ENCODE measurements at places on chromosomes 2 and 18.

DNA sequence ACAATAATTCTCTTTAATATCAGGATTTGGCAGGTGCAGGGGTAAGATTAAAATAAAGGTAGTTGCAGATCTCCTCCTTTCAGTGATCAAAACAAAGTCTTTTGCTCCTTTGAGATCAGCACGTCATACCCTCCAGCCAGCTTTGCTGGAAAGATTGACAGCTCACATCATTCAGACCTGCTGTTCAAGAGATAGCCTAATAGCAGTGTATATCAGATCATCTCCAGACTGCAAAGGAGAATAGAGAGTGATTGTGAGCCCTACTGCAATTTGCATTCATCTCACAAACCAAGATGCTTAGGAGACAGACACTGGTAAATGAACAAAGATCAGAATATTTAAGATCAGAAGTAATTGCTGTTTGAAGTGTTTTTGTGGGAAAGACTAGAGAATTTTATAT is 135.8 kb upstream of the DSEL start:
- no peak for DNase-seq

DNA sequence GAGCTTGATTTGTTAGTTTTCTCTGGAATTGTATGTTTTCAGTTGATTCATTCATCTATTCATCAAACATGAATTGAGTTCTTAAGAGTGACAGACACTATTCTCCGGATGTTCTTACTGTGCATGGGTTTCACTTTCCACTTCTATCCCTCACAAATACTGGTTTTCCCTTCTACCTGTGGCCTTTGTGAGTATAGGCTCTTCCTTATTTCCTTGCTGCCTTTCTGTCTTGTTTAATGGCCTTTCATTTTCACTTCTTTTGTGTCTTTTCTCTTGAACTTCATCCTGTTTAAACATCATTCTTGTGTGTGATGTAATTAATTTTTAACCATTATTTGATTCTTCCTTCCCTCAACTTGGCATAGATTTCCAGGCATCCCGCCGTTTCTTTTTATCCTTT is 90.7 kb downstream of the CRIM1 start:
- no peak for DNase-seq

- DNase-seq, result no peak
These were observed 78.8 kb upstream of the CAPN13 start for GRCh38 chr2:30886080-30886479.

DNA sequence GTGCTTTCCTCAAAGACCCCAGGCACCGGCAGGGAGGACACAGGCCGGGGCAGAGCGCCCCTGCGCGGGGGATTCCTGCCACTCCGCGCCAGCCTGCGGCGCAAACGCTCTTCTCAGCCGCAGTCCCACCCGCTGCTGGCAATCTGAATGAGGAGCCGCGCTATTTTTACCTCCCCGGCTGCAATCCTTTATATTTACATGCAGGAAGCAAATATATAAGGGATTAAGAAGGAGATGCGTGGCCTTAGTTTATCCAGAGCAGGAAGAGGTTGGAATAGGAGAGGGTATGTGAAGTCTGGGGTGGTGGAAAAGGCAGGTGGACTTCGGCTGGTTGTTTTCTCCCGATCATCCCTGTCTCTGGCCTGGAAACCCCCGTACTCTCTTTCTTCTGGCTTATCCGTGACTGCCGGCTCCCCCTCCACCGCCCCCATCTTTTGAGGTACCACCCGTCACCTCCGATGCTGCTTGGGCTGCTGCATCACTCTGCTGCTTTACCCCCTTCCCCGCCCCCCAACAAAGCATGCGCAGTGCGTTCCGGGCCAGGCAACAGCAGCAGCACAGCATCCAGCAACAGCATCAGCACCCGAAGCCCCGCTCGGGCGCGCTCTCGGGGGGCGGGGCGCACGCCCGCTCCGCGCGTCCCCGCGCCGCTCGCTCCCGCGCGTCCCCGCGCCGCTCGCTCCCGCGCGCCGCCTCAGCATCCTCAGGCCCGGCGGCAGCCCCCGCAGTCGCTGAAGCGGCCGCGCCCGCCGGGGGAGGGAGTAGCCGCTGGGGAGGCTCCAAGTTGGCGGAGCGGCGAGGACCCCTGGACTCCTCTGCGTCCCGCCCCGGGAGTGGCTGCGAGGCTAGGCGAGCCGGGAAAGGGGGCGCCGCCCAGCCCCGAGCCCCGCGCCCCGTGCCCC is at the start of gene ADAM23:
TSS of gene ADAM23 (plus strand) at position 700 of the 902 bp plus-strand sequence. CDS start 335 bp downstream, outside the sequence.
- DNase-seq, result peak; percentile 20

Data from SW 1271 (cell line).